Brain (organoid and tissue), 16 donors: ENCODE measurements at places on chromosomes 7 and 10.

DNA sequence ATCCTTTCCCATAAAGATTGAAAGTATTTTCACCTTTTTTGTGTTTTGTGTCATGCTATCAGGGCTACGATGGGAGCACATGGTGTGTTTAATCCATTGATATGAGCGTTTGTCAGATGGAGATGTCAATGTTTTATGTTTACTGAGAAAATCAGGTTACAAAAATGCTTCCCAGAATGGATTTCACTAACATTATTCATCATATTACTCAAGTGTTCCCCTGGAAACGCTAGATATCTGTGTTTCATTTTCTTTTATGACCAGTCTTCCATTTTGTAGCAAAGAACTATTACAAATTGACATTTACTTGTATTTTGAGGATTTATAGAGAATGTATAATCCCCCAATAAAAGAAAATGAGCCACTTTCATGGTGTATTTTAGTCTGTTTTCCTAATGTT is 293.5 kb upstream of the AKR1E2 start:
- DNase-seq, result no peak

- peak; percentile 97 for DNase-seq
Measured at GRCh38 chr7:26667514-26668133, 196.8 kb downstream of the SKAP2 start.

- no peak for DNase-seq
Measured at GRCh38 chr7:112905413-112905812, 115.2 kb upstream of the TMEM168 start.

- peak; percentile 22 for DNase-seq
Measured at GRCh38 chr7:155861480-155861868, 49.2 kb upstream of the SHH start.

- no peak for DNase-seq
Measured at GRCh38 chr7:80725181-80725611, 86.8 kb downstream of the CD36 start.

- DNase-seq, result no peak
Measured at GRCh38 chr10:79283616-79284015, 63.7 kb upstream of the PPIF start.

- peak; percentile 79 for DNase-seq
Measured at GRCh38 chr10:24556750-24557742, 166.6 kb downstream of the ARHGAP21 start.

GRCh38 chr10:102740229-102740628 is 3.5 kb upstream of the WBP1L start:
- DNase-seq, result no peak

- DNase-seq, result no peak
Measured at GRCh38 chr7:101586906-101587677, 42.0 kb downstream of the MYL10 start.

- no peak for DNase-seq
Measured at GRCh38 chr10:118958984-118959925, 70.3 kb upstream of the NANOS1 start.

- no peak for DNase-seq
Measured at GRCh38 chr10:71761541-71762113, 11.7 kb downstream of the VSIR start.

DNA sequence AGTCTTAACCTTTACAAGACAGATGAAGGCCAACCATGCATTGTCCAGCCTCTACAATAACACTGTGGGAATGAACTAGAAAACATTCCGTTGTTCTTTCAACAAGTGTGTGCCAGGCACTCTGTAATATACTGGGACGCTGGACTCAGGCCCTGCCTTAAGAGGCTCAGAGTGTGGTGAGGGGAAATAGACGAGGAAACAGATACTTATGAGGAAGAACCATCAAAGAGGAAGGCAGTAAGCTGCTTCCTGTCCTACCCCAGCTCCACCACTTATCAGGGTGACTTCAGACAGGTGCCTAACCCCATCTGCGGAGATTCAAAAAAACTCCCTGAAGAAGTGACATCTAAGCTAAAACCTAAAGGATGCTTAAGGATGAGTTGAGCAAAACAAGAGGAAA is 8.9 kb upstream of the TRIM8 start:
- no peak for DNase-seq

DNA sequence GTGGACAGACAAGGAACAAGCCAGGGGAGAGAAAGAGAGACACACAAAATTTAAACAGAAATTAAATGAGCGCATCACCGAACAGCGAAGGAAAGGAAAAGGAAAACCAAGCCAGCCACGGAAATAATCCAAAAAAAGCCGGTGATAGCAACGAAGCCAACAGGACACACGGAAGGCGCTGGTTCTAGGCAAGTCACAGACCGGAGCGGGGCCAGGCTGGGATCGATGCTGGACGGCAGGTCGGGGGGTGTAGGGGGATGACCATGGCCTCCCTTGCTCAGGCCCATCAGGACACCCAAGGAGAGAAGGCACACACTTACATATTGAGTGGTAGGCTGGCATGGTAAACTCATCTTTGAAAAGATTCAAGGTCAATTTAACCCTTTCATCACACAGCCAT is 202.5 kb upstream of the PTN start:
- no peak for DNase-seq

DNA sequence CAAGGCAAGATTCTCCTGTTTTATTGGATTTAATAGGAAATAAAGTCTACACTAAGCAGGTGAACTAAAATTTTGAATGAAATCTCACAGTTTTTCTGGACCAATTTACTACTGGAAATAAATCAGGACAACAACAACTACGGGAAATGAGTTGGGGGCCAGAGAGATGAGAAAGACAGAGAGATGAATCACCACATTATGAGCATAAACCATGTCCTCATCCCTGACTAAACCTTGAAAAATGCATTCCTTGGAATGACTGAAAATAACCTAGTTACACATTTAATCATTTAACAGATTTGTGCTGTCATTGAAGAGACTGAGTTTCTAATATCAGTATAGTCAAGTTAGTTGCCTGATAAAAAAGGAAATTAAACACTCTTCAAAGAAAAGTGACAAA is 608.4 kb upstream of the KCND2 start:
- DNase-seq, result no peak

GRCh38 chr7:100476101-100476780 is 2.8 kb downstream of the TSC22D4 start:
- no peak for DNase-seq

- peak; percentile 74 for DNase-seq
Measured at GRCh38 chr7:111752022-111752582, 189.8 kb upstream of the IMMP2L start.

DNA sequence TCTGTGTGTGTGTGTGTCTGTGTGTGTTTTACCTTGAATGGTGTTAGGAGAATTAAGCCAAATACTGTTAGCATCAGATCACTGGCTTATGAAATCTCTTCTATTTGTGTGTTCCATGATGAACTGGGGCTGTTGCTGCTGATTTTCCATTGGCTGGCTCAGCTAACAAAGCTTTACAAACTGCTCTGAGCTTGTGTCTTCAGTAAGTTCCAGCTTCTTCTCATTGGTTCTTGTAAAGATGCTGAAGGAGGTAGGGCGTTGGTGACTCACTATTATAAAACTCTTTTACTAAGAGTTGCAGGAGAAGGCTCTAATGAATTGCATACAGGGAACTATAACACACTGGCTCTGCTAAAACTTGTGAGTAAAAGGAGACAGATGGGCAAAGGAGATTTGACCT is 136.4 kb upstream of the PRKCQ start:
- no peak for DNase-seq

DNA sequence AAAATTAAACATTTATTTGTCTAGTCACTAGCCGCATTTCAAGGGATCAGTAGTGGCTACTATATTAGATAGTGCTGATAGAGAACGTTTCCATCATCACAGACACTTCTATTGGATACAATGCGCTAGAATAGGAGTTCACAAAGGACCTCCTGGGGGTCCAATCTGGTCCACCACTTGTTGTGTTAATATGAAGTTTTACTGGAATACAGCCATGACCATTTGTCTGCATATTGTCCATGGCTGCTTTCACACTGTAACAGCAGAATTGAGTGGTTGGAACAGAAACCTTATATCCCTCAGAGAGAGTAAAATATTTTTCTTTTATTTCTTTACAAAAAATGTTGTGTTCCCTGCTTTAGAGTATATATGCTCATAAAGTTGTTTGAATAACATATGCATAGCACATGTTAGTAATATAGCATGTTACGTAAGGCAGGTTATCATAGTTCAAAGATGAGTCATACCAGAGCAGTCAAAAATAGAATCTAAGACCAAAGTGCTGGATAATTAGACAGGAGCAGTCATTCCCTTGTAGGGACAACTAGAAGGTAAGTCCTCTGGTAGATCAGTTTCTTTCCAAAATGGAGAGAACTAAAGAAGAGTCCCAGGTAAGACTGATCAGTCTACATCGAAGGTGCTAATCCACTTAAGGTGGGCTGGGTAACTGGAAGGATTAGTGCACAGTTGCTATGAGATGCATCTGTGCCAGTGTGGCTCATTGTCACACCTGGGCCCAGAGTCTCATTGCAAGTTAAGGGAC is 14.9 kb downstream of the BZW2 start:
- DNase-seq, result no peak

DNA sequence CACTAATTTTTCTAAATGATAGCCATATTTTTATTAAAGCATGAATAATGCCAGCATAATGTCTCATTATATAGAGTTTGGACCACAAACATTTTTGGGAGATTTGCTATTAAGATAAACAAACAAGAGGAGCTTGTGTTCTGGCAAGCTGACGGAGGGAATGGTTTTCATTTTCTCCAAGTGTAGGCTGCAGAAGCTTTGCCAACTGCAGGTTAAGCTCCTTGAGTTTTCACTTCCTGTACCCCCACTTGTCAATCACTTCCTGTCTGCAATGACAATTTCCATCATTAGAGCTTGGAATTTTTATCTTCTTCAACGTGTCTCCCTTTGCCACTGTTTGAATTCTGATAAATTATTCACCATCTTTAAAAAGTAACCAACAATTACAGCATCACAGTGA is 13.4 kb downstream of the EBF3 start:
- DNase-seq, result no peak

DNA sequence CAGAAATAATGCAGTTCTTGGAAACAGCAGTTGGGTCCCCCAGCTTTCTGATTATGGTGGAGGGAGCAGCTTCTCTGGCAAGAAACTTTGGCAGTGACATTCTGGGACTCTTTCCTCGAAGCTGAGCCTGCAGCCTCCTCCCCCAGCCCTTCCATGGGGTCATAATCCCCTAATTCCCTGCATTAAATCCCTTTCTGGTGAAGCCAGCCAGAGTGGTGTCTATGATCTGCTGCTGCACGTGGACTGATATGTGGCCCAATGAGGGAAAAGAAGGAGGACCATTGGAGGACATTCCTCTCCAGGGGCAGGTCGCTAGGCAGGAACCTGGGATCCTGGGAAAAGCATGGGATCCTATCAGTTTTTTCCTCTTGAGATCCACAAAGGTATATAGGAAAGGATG is 470.5 kb downstream of the RPS24 start:
- no peak for DNase-seq

DNA sequence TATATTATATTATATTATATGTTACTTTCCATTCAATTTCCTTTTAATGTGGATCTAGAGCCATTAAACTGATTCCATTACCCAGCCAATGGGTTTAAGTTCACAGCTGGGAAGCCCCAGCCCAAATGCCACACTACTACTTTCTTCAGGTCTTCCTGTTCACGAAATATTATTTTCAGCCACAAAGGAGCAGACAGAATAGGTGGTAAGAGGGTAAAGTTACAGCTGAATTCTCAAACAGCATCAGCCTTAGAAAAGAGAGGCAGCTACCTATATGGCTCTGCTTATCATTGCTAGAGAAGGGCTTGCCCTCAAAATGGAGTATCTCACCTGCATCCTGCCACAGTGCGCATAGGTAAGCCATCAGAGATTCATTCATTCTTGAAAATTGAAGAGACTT is 128.3 kb downstream of the ITGA8 start:
- no peak for DNase-seq

- no peak for DNase-seq
Measured at GRCh38 chr7:81079746-81080145, 160.9 kb upstream of the SEMA3C start.

GRCh38 chr7:83410989-83411591 is 237.8 kb downstream of the SEMA3E start:
- DNase-seq, result peak; percentile 69

DNA sequence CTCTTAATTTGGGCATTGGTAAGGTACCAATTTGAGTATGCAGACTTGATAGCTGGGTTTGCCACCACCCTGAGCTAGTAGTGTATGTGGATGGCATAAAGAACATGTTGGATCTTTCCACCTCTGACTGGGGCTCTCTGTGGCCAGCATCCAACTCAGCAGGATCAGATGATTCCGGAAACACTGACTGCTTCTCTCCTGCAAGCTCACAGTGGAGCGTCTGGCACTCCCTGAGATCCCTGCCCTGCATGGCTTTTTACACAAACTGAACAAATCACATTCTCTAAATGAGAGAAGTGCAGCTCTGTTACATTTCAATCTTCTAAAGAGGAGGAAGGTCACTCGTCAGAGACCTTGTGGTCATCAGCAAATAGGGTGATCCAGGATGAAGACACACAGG is 1057.5 kb downstream of the NRG3 start:
- DNase-seq, result no peak

- DNase-seq, result no peak
Measured at GRCh38 chr10:58164517-58164916, 103.2 kb downstream of the IPMK start.

DNA sequence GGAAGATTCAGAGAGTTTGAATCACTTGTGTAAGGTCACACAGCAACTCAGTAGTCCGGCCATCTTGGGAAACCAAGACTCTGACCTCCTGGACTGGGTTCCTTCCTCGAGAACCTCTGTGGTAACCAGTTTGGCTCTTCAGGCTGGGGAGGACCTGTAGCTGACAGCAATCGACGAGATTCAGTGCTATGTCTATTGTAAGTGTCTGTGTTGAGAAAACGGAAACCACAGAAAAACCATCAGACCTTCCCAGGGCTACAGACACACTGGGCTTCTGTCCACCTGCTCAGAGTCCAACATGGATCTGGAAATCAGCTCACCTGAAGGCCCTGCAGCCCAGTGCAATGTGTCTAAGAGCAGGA is 403.7 kb downstream of the RPS24 start:
- DNase-seq, result no peak

DNA sequence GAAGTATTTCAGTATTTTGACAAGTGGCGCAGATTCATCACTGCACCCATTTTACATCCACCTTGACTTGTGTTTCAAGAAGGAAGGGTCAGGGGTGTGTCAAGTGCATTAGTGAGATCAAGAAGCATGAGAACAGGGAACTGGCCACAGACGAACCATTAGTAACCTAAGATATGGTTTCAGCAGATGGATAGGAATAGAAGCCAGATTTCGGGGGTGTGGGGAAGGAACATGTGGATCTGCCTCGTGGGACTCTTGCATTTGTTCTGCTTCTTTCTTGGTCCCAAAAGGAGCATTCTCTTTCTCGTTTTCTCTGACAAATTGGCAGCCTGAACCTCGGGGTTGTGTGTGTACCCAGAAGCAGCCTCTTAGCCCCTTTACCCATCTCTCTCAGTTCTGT is 9.6 kb downstream of the DENND2A start:
- DNase-seq, result no peak

GRCh38 chr10:118501637-118502440 is 93.6 kb downstream of the PRLHR start:
- DNase-seq, result no peak

- DNase-seq, result peak; percentile 54
Measured at GRCh38 chr7:131219312-131220041, 108.2 kb upstream of the MKLN1 start.
